ENCODE measurements at places on chromosomes 12 and 14. TPM values are rescaled to one million over a fixed set of nuclear protein-coding genes. Genes with fewer than 3 reads are reported as not detected.
A peak's percentile ranks its signal among the peaks of the same experiment; 100 is the strongest.

- H3K4me1 ChIP-seq: no peaks in the 10 kb centered on the region
- H3K27ac ChIP-seq: no peak overlapping the region
Measured at GRCh38 chr12:19431407-19432308, 7.6 kb upstream of the AEBP2 start.

DNA sequence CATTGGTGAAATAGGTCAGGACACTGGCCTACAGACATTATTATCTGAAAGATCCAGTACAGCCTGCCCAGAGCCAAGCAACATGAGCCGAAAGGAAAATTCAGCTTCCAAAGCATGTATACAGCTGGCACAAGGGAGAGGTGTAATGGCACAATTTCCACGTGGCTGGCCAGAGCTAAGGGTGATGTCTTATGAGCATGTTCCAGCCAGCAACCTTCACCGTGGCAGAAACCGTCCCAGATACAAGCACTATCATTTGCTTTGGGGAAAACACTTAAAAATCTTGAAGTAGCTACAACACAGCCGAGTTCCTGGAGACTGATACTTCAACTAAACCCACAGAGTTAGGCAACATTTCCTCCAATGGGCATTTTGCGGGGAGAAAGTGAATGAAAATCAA is 44.5 kb downstream of the CORO1C start:
- H3K4me3 ChIP-seq: no peak overlapping the region
- DNase-seq: no peak
- H3K27ac ChIP-seq: peak overlapping the region; percentile 99
- no peaks in the 10 kb centered on the region for H3K36me3 ChIP-seq
- H3K27me3 ChIP-seq: no peaks in the 10 kb centered on the region

GRCh38 chr14:101367421-101368261 is 193.7 kb upstream of the DIO3 start:
- no peak overlapping the region for H3K27ac ChIP-seq
- no peaks in the 10 kb centered on the region for H3K36me3 ChIP-seq
- H3K27me3 ChIP-seq: no peaks in the 10 kb centered on the region
- peak; percentile 66 for DNase-seq
- no peak overlapping the region for H3K4me3 ChIP-seq

- H3K36me3 ChIP-seq: no peaks in the 10 kb centered on the region
- no peak overlapping the region for H3K27ac ChIP-seq
- no peak for DNase-seq
- no peaks in the 10 kb centered on the region for H3K4me1 ChIP-seq
Measured at GRCh38 chr12:99389751-99390150, 257.8 kb upstream of the GARIN6 start.

DNA sequence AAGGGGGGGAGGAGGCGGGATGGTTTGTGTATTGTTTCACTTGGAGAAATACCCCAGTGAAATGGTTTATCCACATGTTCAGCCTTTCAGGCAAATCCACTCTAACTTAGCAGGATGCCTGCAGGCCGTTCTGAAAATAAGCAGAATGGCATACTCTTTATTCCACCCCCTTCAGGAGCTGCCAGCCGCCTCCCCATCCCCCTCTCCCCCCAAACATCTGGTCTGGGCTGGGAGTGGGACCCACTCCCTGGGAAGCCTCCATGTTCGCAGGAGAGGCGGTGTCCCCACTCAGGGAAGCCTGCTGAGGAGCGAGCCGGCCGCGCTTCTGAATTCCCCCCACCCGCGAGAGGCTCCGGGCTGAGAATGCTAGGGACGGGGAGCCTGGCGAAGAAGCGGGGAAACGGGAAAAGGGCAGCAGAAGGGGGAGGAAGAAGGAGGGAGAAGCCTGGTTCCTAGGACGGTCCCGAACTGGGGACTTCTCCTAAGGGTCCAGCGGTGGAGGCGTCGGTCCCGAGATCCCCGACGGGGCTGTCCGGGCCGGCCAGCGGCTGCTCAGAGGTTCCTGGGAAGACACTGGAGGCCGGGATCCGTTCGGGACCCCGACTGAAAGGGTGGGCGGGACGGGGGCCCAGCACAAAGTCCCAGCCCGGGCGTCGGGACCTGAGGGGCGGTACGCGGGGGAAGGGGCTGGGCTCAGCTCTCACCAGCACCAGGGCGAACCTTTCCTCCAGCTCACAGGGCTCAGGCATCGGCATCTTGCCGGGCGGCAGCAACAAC is 666 bp downstream of the FMNL3 start:
- H3K27me3 ChIP-seq: no peaks in the 10 kb centered on the region
- H3K27ac ChIP-seq: peak overlapping the region; percentile 82
- H3K4me3 ChIP-seq: peak overlapping the region; percentile 84
- peak; percentile 75 for DNase-seq
- no peaks in the 10 kb centered on the region for H3K36me3 ChIP-seq

- DNase-seq: no peak
- H3K27ac ChIP-seq: no peak overlapping the region
- H3K4me3 ChIP-seq: no peak overlapping the region
- no peaks in the 10 kb centered on the region for H3K4me1 ChIP-seq
Measured at GRCh38 chr14:74459289-74459946, 33.4 kb upstream of the SYNDIG1L start.

ADAM20 gene
- not detected for polyA plus RNA-seq

DNA sequence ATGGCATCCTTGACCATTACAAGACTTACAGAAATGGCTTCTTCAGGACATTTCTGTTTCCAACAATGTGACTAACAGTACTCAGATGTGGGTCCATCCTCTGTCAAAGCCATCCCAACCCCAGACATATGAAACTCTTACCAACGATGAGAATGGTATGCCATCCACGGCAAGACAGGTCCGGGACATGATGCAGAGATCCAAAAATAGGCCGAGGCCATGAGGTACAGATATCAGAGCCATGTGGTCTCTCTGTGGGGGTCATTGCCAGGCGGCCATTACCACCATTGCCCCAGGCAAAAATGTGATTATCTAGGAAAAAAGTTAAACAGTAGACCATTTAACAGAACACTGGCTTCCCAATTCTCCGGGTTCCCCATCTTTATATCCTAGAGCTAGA is 27.5 kb downstream of the ZC2HC1C start:
- no peak for DNase-seq
- no peak overlapping the region for H3K4me3 ChIP-seq
- no peaks in the 10 kb centered on the region for H3K4me1 ChIP-seq
- H3K27me3 ChIP-seq: no peaks in the 10 kb centered on the region

GRCh38 chr12:1117970-1118563 is 127.0 kb downstream of the ERC1 start:
- H3K4me1 ChIP-seq: no peaks in the 10 kb centered on the region
- no peak overlapping the region for H3K4me3 ChIP-seq
- no peaks in the 10 kb centered on the region for H3K36me3 ChIP-seq
- no peaks in the 10 kb centered on the region for H3K27me3 ChIP-seq

GRCh38 chr12:78703820-78704525 is 160.6 kb upstream of the SYT1 start:
- no peak overlapping the region for H3K4me3 ChIP-seq
- DNase-seq: no peak
- H3K4me1 ChIP-seq: peaks cover 9% of the 10 kb centered on the region
- H3K27me3 ChIP-seq: no peaks in the 10 kb centered on the region
- no peaks in the 10 kb centered on the region for H3K36me3 ChIP-seq
- no peak overlapping the region for H3K27ac ChIP-seq

DNA sequence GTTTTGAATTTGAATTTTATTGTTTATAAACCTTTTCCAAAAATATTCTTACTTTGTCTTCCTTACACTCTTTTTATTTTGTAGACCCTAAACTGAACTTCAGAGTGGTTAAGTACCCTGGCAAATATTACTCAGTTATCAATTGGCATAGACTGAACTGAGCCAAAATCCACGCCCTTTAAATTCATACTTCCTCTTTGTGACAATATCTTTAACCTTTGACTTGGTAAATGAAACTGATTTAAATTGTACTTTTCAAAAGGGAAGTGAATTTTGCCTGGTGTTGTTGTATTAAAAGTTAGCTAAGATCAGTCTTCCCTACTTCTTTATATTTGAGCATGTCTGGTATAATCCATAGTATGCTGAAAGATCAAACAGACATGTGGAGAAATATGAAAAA is 184.3 kb upstream of the USP15 start:
- no peaks in the 10 kb centered on the region for H3K4me1 ChIP-seq
- no peak overlapping the region for H3K27ac ChIP-seq
- no peak overlapping the region for H3K4me3 ChIP-seq
- no peak for DNase-seq

DNA sequence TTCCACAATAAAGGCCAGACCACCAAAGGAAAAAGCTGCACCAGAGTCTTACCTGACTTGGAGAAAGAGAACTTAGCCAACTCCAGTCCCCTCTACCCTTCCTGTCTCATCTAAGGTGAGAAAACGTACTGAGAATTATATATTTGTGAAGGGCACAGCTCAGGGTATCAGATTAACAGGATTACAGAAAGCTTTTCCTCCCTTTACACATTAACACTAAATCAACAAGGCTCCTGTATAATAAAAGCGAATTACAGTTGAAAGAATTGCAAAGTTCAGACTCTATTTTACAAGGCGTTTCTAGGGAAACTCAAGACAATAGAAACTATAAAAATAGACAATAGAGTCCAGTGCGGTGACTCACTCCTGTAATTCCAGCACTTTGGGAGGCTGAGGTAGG is 82.7 kb upstream of the RPL10L start:
- H3K4me3 ChIP-seq: no peak overlapping the region
- H3K27ac ChIP-seq: no peak overlapping the region
- H3K27me3 ChIP-seq: no peaks in the 10 kb centered on the region
- no peaks in the 10 kb centered on the region for H3K36me3 ChIP-seq
- no peak for DNase-seq

NCAPD2 gene
- polyA plus RNA-seq: 35.8 TPM

- no peak for DNase-seq
- H3K27me3 ChIP-seq: no peaks in the 10 kb centered on the region
- H3K4me1 ChIP-seq: no peaks in the 10 kb centered on the region
- H3K27ac ChIP-seq: no peak overlapping the region
Measured at GRCh38 chr12:123934829-123935228, 37.8 kb downstream of the CCDC92 start.

DNA sequence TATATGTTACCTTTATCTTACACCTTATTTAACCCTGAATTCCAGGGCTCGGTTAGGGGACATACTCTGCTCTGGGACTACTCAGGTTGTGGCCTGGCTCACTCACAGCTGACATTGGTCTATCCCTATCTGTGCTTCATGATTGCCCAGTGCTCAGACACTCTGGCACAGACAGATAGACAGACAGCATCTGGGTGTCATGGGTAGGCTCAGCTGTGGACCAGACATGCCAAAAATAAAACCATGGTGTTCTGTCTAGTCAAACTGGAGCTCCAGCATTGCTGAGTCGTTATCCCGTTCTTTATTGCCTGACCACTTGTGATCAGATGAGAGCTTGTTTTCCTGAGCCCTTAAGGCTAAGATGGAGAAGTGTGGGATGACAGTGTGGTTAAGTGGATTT is 29.0 kb downstream of the FBXW8 start:
- H3K27me3 ChIP-seq: no peaks in the 10 kb centered on the region
- no peak overlapping the region for H3K4me3 ChIP-seq
- DNase-seq: no peak
- no peak overlapping the region for H3K27ac ChIP-seq
- peaks cover 18% of the 10 kb centered on the region for H3K4me1 ChIP-seq

GRCh38 chr12:530308-530707 is 70.6 kb downstream of the B4GALNT3 start:
- H3K27ac ChIP-seq: no peak overlapping the region
- H3K27me3 ChIP-seq: no peaks in the 10 kb centered on the region
- H3K4me3 ChIP-seq: no peak overlapping the region
- no peaks in the 10 kb centered on the region for H3K36me3 ChIP-seq

- no peaks in the 10 kb centered on the region for H3K36me3 ChIP-seq
- no peaks in the 10 kb centered on the region for H3K4me1 ChIP-seq
- no peak overlapping the region for H3K27ac ChIP-seq
- H3K27me3 ChIP-seq: no peaks in the 10 kb centered on the region
Measured at GRCh38 chr14:46973295-46973694, 321.7 kb upstream of the RPL10L start.

PSMC1 gene
- 102 TPM for polyA plus RNA-seq

- H3K27ac ChIP-seq: no peak overlapping the region
- no peak for DNase-seq
- no peaks in the 10 kb centered on the region for H3K27me3 ChIP-seq
- H3K4me3 ChIP-seq: no peak overlapping the region
Measured at GRCh38 chr12:109513977-109514376, 36.5 kb downstream of the UBE3B start.

DNA sequence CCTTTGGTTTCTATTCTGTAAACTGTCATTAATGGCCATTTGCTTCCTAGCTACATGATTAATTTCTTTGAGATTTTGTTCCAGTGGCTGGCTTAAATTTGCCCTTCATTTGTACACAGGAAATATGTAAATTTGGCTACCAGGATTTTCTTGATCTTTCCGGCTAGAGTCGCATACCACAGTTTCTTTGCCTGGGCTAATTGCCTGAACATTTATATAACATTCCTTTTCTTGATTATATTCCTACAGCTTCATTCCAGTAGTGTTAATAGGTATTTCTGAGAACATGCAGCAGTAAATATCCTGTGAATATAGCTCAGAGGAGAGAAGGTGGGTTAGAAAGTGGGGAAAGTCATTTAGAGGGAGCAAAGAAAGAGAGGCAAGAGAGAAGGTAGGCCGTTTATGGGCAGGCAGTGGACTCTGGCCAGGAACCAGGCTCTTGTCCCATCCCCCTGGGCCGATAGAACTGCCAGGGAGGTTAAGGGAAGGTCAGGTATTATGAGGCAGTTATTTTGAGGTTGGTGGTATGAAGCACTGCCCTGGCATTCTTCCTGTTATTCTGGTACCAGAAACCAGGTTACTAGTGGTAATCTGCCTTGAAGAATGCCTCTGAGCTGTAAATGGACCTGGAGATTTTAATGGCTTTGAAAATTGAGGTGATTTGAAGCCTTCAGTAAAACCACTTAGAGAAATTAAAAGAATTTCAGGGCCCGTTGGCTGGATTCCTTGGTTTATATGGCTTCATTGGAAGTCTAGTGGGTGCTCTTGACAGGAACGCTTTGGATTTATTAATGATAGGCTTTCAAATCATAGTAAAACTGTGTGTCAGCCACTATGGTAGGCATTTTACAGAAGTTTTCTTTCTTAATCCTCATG is 4.4 kb downstream of the RNF10 start:
- H3K36me3 ChIP-seq: no peaks in the 10 kb centered on the region
- H3K4me3 ChIP-seq: peak overlapping the region; percentile 92

Data from sigmoid colon (tissue), 7 donors.